ENCODE measurements at places on chromosomes 7 and 10. TPM values are rescaled to one million over a fixed set of nuclear protein-coding genes. Genes with fewer than 3 reads are reported as not detected.

The AMPH gene
- total RNA-seq: not detected

The ENO4 gene
- total RNA-seq: 0.52 TPM

The CYP3A7 gene
- total RNA-seq: not detected

The FAM25G gene
- total RNA-seq: not detected

The THAP5 gene
- total RNA-seq: 43.7 TPM

The ADRB1 gene
- total RNA-seq: 2.4 TPM

The GJD4 gene
- not detected for total RNA-seq

The DBF4 gene
- total RNA-seq: 58.6 TPM

The SLC29A3 gene
- 3.8 TPM for total RNA-seq

The SPDYE2 gene
- total RNA-seq: not detected

The AKR1C3 gene
- total RNA-seq: 909 TPM

The SH2D4B gene
- not detected for total RNA-seq

The RASA4 gene
- 4.7 TPM for total RNA-seq

The OR2A1 gene
- not detected for total RNA-seq

The WDFY4 gene
- total RNA-seq: not detected

The ADCY1 gene
- total RNA-seq: 2.3 TPM

The CYP2W1 gene
- total RNA-seq: 0.05 TPM

The RPP38 gene
- 19.7 TPM for total RNA-seq

The TAS2R5 gene
- total RNA-seq: 0.50 TPM

The TIMM23 gene
- total RNA-seq: 73.2 TPM

The NRBF2 gene
- 22.1 TPM for total RNA-seq

The PILRB gene
- 22.5 TPM for total RNA-seq

The GRM3 gene
- total RNA-seq: not detected

The TAS2R41 gene
- total RNA-seq: not detected

The LIPK gene
- not detected for total RNA-seq

The KLF14 gene
- not detected for total RNA-seq

The ENTPD7 gene
- total RNA-seq: 17.6 TPM

The HOXA6 gene
- total RNA-seq: 8.3 TPM

The LIPJ gene
- not detected for total RNA-seq

The PHYHIPL gene
- total RNA-seq: not detected

The HIPK2 gene
- total RNA-seq: 24.3 TPM

The NPC1L1 gene
- 0.09 TPM for total RNA-seq

The ARHGEF5 gene
- 1.0 TPM for total RNA-seq

The SFRP4 gene
- 0.09 TPM for total RNA-seq

The AKR1C8 gene
- total RNA-seq: 0.10 TPM

The CCDC3 gene
- total RNA-seq: 0.02 TPM

The TRIM4 gene
- total RNA-seq: 31.3 TPM

The RAB19 gene
- not detected for total RNA-seq

The TFPI2 gene
- total RNA-seq: 998 TPM

The RBM28 gene
- 30.0 TPM for total RNA-seq

The TACR2 gene
- not detected for total RNA-seq

The RNLS gene
- total RNA-seq: not detected

The SEMA3E gene
- total RNA-seq: 23.9 TPM

The CYP2E1 gene
- total RNA-seq: 1.6 TPM

The OLAH gene
- 0.40 TPM for total RNA-seq

The PDK4 gene
- total RNA-seq: 5.8 TPM

The TMEM236 gene
- 0.17 TPM for total RNA-seq

The ANKRD61 gene
- total RNA-seq: 0.72 TPM

The GNGT1 gene
- total RNA-seq: 0.61 TPM

The LIPF gene
- not detected for total RNA-seq

The IGFBP1 gene
- total RNA-seq: 2.4 TPM

The C7orf57 gene
- 0.12 TPM for total RNA-seq

The TMEM225B gene
- 1.1 TPM for total RNA-seq

The ARHGAP22 gene
- total RNA-seq: 3.0 TPM

The FGF8 gene
- total RNA-seq: 0.37 TPM

The HYAL4 gene
- total RNA-seq: not detected

The HOXA5 gene
- 7.5 TPM for total RNA-seq
